ENCODE measurements at places on chromosomes 3 and 15.

DNA sequence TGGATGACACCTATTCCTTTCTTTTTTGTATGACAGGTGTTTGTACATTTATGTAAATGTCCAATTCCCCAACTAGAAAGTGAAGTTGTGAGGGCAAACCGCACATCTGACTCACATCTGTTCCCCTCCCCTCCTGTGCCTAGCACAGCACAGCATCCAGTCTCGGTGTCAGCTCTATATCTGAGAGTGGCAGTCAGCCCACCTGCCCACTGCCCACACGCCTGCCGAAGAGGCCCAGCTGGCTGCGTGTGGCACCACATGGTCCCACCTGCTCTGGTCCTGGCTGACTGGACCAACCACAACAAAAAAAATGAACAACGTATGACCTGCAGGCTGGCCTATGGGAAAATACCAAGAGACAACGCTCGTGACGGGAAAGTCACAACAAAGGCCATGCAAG is 62.8 kb downstream of the XXYLT1 start:
- no peak for DNase-seq

DNA sequence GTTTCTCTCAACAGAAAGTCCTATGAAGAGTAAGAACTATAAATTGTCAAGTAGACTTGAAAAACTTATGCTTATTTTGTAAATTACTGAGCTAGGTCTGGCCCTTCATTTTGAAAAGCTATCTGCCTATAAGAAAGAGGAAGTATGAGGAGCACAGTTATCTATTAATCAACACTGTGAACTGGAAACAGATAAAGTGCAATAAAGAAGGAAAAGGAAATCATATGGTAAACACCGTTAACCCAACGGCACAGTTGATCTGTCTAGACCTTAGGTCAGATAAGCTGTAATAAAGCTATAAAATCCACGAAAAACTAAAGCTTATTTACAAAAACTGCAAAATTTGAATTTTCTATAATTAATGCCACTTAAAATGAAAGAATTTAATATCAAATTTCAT is 242.5 kb downstream of the ZBTB20 start:
- DNase-seq: no peak

DNA sequence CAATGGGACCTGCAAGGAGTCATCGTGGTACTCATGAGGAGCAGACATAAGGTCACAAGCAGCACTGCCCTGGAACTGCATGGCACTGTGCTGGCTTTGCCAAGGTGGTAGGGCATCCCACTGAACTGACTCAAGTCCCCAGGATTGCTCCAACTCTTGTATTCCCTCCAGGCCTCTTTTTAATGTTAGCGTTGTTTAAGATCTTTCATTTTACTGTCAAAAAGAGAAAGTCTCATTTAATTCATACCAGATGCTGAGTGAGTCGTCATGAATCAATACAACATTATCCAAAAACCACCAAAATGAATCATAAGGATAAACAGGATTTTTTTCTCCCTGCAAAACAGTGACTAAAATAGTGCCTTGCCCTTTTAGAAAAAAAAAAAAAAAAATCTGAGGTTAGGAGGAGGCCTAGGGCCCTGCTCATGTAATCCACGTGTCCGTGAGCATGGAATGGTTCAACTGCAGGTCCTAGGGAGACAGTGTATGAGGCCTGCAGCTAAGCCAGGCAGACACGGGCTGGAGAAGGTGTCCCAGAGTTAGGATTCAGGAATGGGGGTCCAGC is 36.7 kb upstream of the BLM start:
- DNase-seq: no peak

DNA sequence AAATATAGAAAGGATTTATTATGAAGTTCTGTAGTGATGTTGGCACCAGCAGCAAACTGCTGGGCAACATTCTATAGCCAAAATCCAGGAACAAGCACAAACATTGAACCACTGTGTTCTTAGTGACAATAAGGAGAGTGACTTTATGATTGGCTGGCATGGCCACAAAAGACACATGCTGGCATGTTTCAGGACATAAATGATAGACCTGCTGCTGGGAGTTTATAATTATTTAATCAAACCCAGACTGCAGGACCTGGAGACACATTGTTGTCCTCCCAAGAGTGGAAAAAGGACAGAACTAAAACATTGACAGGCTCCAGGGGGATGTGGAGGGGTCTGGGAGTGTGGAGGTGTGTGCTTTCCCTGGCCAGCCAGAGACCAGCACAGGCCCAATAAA is 255.3 kb upstream of the LRTM1 start:
- DNase-seq: no peak

DNA sequence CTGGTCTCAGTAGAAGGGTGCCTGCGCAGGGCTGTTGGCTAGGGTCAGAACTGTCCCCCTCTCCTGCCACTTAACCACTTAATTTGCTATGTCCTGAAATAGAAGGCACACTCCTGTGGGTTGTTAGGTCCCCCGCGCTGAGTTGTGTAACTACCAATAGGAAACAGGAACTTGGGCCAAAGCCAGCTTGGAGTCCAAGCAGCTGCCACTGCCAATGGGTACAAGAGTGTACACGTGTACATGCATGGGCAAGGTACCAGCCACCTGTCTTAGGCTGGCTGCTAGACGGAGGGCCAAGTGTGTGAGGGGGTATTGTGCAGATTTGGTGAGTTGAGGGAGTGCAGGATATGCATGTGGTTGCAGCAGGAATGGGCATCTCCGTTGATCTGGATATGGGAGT is 29.7 kb upstream of the POLG start:
- DNase-seq: no peak

GRCh38 chr15:76905855-76906254 is 715 bp upstream of the SCAPER start:
- no peak for DNase-seq

- no peak for DNase-seq
These were observed 31.1 kb upstream of the ACTL6A start for GRCh38 chr3:179531576-179531975.

DNA sequence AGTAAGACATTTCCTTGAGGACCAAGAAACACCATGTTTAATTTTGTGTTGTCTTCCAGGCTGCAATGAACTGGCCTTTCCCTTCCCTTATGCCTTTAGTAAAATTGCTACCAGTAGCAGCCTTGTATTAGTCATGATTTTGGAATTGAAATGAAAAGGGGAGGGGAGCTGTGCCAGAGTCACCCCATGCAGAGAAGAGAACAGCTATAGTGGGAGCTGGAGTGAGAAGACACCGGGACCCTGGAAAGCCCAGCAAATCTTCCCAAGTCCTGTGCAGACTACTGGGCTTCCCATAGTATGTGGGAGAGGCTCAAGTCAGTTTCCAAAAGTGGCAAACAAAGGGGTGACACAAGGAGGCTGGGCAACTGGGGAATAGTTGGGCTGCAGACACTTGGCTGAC is 178.5 kb downstream of the NR1D2 start:
- no peak for DNase-seq

DNA sequence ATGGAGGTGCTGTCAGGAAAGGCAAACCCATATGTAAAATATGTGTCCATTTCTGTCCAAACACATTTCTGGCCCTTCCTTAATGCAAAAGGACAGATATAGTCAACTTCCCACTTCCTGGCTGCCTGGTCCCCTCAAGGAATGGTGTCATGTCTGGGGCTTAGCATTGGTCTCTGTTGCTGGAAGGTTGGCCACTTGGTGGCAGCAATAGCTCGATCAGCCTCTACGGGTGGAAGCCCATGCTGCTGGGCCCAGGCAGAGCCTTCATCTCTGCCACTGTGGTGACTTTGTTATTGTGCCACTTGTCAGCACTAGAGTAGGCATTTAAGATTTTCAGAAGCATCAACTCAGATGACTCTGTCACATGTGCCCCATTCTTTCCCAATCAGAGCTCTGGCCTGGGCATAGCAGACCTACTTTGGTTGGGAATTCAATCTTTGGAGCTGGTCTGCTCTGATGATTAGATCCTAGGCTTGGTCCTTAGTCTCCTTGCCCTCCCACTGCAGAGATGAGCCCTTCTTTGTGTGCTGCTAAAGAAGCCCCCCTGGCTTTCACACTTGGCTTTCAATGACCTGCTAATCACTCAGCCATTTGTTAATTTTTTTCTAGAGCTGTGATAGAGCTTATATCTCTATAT is 51.0 kb upstream of the SPSB4 start:
- DNase-seq: peak; percentile 25

- no peak for DNase-seq
These were observed 1.6 kb upstream of the BNC1 start for GRCh38 chr15:83285979-83286553.

GRCh38 chr3:61936344-61936937 is 375.1 kb downstream of the PTPRG start:
- no peak for DNase-seq

- DNase-seq: no peak
These were observed 56.3 kb upstream of the CSPG5 start for GRCh38 chr3:47634996-47635395.

DNA sequence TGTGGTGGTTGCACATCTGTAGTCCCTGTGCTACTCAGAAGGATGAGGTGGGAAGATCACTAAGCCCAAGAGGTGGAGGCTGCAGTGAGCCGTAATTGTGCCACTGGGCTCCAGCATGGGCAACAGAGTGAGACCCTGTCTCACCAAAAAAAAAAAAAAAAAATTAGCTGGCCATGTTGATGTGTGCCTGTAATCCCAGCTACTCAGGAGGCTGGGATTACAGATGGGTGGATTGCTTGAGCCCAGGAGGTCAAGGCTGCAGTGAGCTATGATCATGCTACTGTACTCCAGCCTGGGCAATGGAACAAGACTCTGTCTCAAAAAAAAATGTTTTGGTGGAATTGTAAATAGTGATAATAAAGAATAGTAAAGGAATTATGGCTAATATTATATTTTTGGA is 9.9 kb downstream of the ATRIP start:
- no peak for DNase-seq

DNA sequence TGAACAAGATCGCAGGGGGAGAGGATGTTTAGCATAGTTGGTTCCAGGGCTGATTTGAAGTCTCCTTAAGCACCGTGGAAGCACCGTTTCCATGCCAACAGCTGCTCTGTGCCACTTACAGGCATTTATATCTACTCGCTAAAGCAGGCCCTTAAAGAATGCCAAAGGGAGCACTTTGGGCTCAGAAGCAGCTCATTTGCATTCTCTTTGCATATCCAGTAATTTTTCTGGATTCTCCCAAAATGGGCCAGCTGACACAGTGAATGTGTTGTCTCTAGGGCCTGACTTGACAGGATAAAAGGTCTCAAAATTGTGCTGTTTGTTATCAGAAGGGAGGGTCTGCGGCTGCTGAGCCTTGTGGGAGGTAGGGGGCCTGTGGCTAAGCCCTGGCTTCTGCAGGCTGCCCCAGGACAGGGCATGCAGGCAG is 138.6 kb downstream of the FBLN2 start:
- no peak for DNase-seq
